ENCODE measurements at places on chromosomes 3 and 15. TPM values are rescaled to one million over a fixed set of nuclear protein-coding genes. Genes with fewer than 3 reads are reported as not detected.

DNA sequence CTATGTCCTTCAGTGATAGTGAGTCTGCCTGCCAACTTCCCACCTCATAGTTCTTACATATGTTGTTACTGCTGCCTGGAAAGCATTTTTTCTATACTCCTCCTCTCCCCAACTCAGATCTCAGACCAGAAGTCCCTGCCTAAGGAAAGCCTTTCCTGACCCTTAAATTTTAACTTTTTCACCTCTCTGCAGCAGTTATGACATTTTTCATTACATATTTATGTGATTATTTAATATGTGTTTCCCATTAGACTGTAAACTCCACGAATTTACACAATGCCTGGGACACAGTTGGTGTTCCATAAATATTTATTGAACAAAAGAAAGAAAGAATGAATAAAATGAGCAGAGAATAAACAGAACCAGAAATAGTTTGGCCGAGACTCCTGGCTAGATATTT lies 125.5 kb downstream of the MITF start:
- H3K27me3 ChIP-seq = no peaks in the 10 kb centered on the region
- H3K36me3 ChIP-seq = no peaks in the 10 kb centered on the region
- no peak overlapping the region for H3K27ac ChIP-seq
- peaks cover 17% of the 10 kb centered on the region for H3K4me1 ChIP-seq
- H3K4me3 ChIP-seq = no peak overlapping the region

DNA sequence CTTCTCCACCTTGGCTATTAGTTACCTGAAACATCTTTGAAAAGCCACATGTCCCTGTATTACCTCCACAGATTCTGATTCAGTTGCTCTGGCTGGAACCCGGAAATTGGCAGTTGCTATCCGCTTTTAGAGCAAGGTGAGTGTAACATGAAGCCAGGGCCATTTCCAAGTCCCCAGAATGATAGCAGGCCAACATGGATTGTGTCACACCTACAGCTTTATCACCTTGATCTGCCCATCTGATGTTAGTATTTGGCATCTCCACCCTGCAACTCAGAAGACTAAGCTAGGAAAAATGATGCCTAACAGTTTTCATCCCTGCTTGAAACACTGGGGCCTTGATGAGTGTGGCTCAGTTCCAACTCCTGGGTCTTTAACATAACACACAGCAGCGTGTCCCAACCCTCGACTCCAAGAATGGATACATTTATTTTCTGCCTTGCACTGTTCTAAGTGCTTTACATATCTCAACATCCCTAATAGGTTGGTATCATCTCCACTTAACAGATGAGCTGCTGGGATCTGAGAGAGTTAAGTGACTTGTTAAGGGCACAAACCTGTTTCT lies 21.3 kb upstream of the NUDT16 start:
- H3K27me3 ChIP-seq = peaks cover 25% of the 10 kb centered on the region
- DNase-seq = no peak
- H3K4me1 ChIP-seq = peaks cover 6% of the 10 kb centered on the region
- no peaks in the 10 kb centered on the region for H3K36me3 ChIP-seq
- H3K4me3 ChIP-seq = no peak overlapping the region
- H3K27ac ChIP-seq = no peak overlapping the region

UBXN7 gene
- 89.2 TPM for total RNA-seq

DNA sequence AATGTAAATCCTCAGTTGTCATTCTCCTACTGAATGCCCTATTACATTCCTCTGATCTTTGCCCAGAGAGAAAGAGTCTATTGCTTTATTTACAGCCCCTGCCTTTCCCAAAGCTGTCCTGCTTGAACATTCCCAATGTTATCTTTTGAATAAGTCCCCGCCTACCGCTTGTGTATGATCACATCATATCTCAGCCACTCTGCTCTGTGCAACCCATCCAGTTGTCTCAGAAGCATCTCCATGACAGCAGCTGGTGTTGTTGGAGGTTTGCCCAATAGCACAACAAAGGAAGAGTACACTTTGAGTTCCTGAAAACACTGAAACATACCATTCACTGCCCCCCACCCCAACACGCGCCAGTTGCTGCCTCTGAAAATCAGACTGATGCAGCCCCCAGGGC lies 22.0 kb upstream of the FAM3D start:
- H3K4me3 ChIP-seq = no peak overlapping the region
- H3K4me1 ChIP-seq = no peaks in the 10 kb centered on the region
- H3K36me3 ChIP-seq = no peaks in the 10 kb centered on the region

STRA6 gene
- total RNA-seq = 158 TPM

GRCh38 chr3:61882253-61882652 lies 320.9 kb downstream of the PTPRG start:
- DNase-seq = no peak
- H3K4me1 ChIP-seq = peaks cover 19% of the 10 kb centered on the region
- peaks cover 3% of the 10 kb centered on the region for H3K27me3 ChIP-seq
- H3K4me3 ChIP-seq = no peak overlapping the region

DNA sequence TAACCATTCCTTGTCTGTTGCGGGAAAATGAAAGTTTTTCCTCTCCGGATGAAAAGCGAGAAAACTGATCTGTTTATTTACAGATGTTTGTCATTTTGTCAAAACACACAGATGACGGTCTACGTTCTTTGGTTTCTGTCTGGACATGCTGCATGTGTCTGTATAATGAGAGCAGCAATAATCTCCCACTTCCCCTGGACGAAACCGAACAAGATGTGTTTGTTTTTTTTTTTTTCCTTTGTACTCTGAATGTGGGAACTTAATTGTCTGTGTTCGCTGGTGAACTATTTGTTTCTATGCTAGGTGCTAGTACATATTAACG lies 33.6 kb downstream of the PTPRG start:
- H3K4me3 ChIP-seq = peak overlapping the region; percentile 26
- peaks cover 6% of the 10 kb centered on the region for H3K36me3 ChIP-seq
- H3K4me1 ChIP-seq = peaks cover 36% of the 10 kb centered on the region
- peak overlapping the region; percentile 5 for H3K27ac ChIP-seq

OR5H14 gene
- not detected for total RNA-seq

GRCh38 chr3:930866-931265 lies 162.0 kb upstream of the CNTN6 start:
- H3K36me3 ChIP-seq = no peaks in the 10 kb centered on the region
- no peak overlapping the region for H3K4me3 ChIP-seq
- H3K4me1 ChIP-seq = no peaks in the 10 kb centered on the region
- H3K27me3 ChIP-seq = no peaks in the 10 kb centered on the region
- no peak for DNase-seq

C3orf80 gene
- 2.8 TPM for total RNA-seq

GRCh38 chr15:63994073-63994600 lies 52.1 kb downstream of the DAPK2 start:
- no peak overlapping the region for H3K27ac ChIP-seq
- H3K27me3 ChIP-seq = no peaks in the 10 kb centered on the region
- DNase-seq = no peak
- H3K4me3 ChIP-seq = no peak overlapping the region
- peaks cover 25% of the 10 kb centered on the region for H3K4me1 ChIP-seq
- no peaks in the 10 kb centered on the region for H3K36me3 ChIP-seq

SOX14 gene
- total RNA-seq = 0.29 TPM

SKOR1 gene
- 0.65 TPM for total RNA-seq

GRAMD2A gene
- total RNA-seq = 6.0 TPM

BFSP2 gene
- not detected for total RNA-seq

DNA sequence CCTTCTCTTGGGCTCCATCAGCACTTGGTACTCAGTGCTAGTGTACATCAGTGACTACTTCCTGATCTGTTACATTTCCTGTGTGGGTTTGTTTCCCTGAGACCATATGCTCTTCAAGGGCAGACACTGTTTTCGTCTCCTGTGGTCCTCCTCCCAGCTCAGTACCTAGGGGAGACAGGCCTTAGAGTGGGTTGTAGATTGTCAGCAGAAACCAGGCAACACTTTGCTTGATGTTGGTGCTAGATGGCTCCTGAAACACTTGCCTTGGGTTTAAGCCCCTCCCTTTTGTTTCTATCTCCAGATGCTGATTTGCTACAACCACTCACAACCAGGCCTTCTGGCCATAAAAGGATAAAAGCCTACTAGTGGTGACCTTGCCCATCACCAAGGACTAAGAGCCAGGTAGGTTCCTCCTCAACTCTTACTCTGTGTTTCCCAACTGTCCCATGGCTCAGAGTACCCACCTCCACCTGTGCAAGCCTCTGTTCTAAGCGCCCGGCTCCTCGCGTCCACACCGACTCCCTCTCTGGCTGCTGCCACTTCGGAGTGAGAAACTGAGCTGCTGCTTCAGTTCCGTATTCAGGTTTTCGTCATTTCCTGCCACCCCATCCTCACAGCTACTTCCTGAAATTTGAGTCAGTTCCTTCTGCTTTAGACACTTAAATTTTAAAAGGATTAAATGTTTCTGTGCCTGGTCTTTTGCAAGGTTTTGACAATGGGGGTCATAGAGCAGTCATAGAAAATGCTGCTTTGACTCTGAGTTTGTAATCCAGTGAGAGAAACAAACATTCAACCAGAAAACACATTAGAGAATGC lies at the start of gene HCLS1:
HCLS1 (minus strand) TSS at position 548 of the 816 bp plus-strand sequence. CDS start 2,556 bp downstream, outside the sequence.
- H3K36me3 ChIP-seq = peaks cover 18% of the 10 kb centered on the region
- DNase-seq = no peak
- peak within 1 kb of the TSS; percentile 91 for H3K27ac ChIP-seq
- H3K27me3 ChIP-seq = no peaks in the 10 kb centered on the region
- peak within 1 kb of the TSS; percentile 31 for H3K4me3 ChIP-seq
- no peaks in the 10 kb centered on the region for H3K4me1 ChIP-seq

DNA sequence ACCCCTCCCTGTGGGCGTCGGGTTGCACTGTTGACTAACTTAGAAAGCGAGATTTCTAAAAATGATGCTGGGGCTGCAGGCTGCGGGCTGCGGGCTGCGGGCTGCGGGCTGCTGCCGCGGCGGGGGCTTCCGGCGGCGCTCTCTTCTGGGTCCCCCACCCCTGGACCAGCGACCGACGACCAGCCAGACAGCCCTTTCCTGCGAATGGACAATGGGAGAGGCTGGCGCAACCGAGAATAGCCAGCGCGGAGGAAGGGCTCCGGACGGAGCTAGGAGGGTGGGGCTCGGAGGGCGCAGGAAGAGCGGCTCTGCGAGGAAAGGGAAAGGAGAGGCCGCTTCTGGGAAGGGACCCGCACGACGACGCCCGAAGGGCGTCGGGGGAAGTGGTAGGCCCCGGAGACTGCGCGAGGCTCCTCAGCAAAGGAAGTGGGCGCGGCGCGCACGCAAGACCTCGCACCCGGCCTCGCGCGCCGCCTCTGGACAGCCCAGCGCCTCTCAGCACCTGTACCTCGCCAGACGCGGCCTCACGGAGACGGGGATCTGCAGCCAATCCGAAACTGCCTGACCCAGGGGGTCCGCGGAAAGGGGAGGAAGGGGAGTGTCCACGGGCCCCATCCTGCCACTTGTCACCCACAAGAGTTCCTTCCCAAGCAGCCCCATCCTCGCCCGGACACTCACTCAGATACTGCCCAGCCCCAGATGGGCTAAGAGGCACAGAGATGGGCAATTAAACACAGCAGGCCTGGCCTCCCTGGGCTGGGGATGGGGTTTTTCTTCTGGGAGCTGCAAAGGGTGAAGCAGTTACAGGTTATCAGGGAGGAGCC lies 70.7 kb downstream of the SLC12A8 start:
- no peaks in the 10 kb centered on the region for H3K36me3 ChIP-seq
- peaks cover 32% of the 10 kb centered on the region for H3K4me1 ChIP-seq

DZIP1L gene
- total RNA-seq = 17.8 TPM

AMT gene
- total RNA-seq = 21.6 TPM

PRR20G gene
- not detected for total RNA-seq

DNA sequence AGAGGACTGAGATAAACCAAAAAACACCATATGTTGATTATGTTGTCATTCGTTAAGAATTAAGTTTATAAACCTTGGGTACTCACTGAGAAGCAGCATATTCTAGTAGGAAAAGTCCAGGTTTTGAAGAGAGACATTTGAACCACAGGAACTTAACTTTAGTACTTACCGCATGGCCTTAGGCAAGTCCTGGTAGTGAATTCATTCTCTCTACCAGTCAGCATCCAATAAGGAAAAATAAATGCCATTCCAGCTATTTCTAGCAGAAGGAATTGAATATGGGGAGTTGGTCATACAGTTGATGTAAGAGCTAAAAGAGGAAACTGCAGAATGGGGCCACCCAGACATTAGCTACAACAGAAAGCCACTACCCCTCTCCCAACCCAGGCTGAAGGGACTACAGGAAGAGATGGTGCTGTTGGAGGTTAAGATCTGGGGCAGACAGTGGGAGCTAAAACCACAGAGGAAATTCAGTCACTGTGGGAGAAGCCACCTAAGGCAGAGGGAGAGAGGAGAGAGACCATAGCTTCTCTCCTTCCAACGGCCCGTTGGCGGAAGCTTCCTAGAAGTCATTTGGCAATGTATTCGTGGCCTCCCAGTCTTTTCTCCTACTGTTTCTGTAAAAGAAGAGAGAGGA lies 133.8 kb upstream of the RARB start:
- no peak for DNase-seq
- peak overlapping the region; percentile 67 for H3K4me3 ChIP-seq
- peaks cover 5% of the 10 kb centered on the region for H3K36me3 ChIP-seq
- H3K4me1 ChIP-seq = peaks cover 59% of the 10 kb centered on the region
- peaks cover 3% of the 10 kb centered on the region for H3K27me3 ChIP-seq

Measured in type B pancreatic cell (in vitro differentiated cells).